OCI-M1 (cell line): ENCODE measurements at places on chromosomes 1 and 21.
A peak's percentile ranks its signal among the peaks of the same experiment; 100 is the strongest.

DNA sequence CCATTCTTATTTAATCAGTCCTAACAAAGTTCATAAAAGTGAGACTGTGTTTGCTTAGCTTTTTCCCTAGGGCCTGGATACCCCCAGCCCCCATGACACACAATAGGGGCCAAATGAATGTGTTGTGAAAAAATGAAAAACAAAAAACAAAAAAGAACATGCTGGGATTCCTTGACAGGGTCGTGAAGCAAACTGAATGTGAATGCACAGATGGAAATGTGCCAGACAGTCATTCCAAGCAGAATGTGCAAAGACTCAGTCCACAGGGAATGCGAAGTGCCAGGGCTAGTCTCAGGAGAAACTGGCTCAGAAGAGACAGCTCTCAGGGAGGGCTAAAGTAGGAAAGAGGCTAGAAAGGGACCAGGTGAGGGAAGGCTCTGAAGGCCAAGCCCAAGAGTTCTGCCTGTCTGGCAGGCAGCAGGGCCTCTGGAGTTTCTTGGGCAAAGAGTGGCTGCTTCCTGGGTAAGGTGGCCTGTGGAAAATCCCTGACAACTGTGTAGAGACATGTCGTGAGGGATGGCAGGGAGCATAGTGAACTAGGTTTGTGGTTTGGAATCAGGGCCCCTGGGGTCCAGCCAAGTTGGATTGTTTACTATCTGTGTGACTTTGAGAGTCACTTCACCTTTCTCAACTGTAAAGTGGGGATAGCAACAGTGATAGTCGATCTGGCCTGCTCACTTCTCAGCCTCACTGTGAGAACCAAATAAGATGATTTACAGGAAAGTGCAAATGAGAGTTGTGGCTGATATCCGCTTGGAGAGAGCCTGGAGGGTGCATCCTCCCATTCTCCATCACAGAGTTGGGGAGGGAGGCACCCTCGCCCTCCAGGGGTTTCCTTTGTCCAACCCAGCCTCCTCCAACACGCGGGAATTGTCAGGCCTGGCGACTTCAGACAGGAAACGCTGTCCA lies 1.2 kb upstream of the ADAM15 start:
- no peak for DNase-seq

DNA sequence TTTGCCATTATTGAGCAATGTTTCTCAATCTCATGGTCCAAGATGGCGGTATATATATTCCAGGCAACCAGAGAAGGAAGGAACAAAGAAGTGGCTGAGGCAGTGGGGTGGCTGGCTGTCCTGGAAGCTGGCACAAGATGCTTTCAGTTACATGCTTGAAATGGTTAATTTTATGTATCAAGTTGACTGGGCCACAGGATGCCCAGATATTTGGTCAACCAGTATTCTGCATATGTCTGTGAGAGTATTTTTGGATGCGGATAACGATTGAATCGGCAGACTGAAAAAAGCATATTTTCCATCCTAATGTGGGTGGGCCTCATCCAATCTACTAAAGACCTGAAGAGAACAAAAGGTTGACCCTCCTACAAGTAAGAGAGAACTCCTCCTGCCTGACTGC lies 55.2 kb downstream of the MAP3K7CL start:
- DNase-seq = no peak

DNA sequence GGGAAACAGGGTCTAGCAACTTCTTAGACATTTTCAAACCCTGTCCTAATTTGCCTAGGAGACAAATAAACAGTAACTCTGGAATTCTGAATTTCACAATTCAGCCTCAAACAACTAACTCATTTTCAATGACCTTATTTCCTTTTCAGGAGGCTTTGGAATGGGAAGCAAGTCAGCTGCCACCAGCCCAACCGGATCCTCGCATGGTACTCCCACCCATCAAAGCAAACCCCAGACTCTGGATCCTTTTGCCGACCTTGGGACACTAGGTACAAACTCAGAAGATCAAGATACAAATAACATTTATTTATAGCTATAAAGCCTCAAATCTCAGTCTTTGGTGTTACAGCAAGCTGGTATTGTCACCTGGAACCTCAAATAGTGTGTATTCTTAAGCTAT lies 18.9 kb upstream of the LEPR start:
- DNase-seq = no peak

DNA sequence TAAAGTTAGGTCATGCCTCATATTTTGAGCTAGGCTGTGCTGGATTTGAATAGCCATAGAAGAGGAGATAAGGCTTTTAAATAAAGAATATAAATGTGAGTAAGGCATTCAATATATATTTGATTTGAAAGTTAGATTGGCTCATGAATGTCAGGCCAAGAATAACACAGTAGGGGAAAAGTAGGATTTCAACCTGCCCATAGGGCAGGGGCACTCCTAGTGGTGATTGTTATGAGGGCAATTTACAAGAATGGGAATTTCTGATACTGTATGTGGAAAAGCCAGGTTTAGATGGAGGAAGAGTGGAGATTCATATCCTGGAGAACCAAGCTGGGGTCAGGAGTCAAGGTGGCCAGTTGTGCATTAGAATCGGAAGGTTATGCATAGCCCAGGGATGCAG lies 74.9 kb downstream of the DNAH14 start:
- DNase-seq = no peak

GRCh38 chr1:99728494-99729235 lies 37.8 kb downstream of the FRRS1 start:
- DNase-seq = peak; percentile 66

GRCh38 chr1:53288002-53288789 lies 39.7 kb downstream of the LRP8 start:
- no peak for DNase-seq

- DNase-seq = no peak
Measured at GRCh38 chr1:214990619-214991018, 91.9 kb upstream of the KCNK2 start.

DNA sequence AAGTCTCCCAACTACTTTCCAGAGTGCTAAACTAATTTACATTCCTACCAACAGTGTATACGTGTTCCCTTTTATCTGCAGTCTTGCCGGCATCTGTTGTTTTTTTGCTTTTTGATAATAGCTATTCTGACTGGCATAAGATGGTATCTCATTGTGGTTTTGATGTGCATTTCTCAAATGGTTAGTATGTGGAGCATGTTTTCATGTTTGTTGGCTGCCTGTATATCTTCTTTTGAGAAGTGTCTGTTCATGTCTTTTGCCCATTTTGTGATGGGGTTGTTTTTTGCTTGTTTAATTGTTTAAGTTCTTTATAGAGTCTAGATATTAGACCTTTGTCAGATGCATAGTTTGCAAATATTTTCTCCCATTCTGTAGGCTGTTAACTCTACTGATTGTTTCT lies 46.6 kb downstream of the MAST2 start:
- no peak for DNase-seq

DNA sequence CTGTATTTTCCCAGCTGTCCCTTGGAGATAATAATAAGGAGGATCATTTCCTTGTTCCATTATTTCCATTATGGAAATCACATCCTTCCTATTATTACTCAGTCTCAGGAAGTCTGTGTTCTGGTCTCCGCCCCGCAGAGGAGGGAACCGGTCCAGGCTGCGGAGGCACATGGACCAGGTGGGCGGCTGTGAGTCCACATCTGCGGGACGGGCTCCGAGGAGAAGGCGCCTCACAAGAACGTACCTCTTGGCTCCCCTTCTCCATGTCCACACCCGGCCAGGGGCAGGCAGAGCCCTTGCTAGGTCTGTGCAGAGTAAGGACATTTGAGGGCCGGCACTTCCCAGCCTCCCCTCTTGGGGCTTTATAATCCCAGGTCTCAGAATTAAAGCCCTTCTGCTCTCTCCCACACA lies 14.6 kb downstream of the RAB7B start:
- no peak for DNase-seq
